ENCODE measurements at places on chromosomes 3 and 15. TPM values are rescaled to one million over a fixed set of nuclear protein-coding genes. Genes with fewer than 3 reads are reported as not detected.

VWA5B2 gene
- not detected for total RNA-seq

GABRR3 gene
- not detected for total RNA-seq

DOCK3 gene
- 3.1 TPM for total RNA-seq

DPH6 gene
- total RNA-seq = 15.9 TPM

HACD2 gene
- 8.3 TPM for total RNA-seq

MEGF11 gene
- total RNA-seq = not detected

FSD2 gene
- total RNA-seq = 6.9 TPM

GMPPB gene
- total RNA-seq = 18.0 TPM

ZPLD1 gene
- 0.07 TPM for total RNA-seq

RPP25 gene
- 1.0 TPM for total RNA-seq

ROPN1B gene
- total RNA-seq = 1.3 TPM

FAM3D gene
- total RNA-seq = not detected

CX3CR1 gene
- 0.42 TPM for total RNA-seq

CGNL1 gene
- 0.85 TPM for total RNA-seq

LRRK1 gene
- total RNA-seq = 1.5 TPM

PLA2G4E gene
- total RNA-seq = not detected

PIK3CB gene
- 24.9 TPM for total RNA-seq

SLC12A1 gene
- total RNA-seq = not detected

PLEKHO2 gene
- 2.0 TPM for total RNA-seq

CCDC32 gene
- 17.9 TPM for total RNA-seq

ANAPC13 gene
- total RNA-seq = 32.3 TPM

CD200R1 gene
- total RNA-seq = not detected

SLCO2A1 gene
- 1.2 TPM for total RNA-seq

HMG20A gene
- 39.6 TPM for total RNA-seq

C3orf22 gene
- total RNA-seq = not detected

CDCP1 gene
- total RNA-seq = 0.82 TPM

GTPBP8 gene
- 78.3 TPM for total RNA-seq

MKRN2 gene
- total RNA-seq = 29.0 TPM

NSMCE3 gene
- total RNA-seq = 9.5 TPM

SMC4 gene
- total RNA-seq = 18.7 TPM

C2CD4A gene
- total RNA-seq = 0.23 TPM
